ENCODE measurements at places on chromosomes 7 and 10.

DNA sequence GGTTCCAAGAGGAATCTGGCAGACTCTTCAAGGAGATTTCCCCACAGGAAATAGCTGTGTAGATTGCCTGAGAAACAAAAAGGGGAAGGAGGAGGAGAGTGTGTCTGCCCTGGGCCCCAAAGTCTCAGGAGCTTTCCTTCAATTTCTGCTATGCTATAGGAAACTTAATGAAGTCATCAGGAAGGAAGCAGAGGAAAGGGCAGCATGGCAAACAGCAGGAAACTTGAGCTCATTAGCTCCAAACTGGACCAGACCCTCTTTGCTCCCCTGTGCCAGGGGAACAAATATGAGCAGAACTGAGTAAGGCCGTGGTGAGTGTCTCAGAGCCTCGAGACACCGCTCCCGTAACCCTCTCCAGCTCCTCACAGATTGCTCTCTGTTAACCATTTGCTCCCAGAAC, 4.8 kb upstream of the KCNIP2 start:
- peak; percentile 80 for DNase-seq

DNA sequence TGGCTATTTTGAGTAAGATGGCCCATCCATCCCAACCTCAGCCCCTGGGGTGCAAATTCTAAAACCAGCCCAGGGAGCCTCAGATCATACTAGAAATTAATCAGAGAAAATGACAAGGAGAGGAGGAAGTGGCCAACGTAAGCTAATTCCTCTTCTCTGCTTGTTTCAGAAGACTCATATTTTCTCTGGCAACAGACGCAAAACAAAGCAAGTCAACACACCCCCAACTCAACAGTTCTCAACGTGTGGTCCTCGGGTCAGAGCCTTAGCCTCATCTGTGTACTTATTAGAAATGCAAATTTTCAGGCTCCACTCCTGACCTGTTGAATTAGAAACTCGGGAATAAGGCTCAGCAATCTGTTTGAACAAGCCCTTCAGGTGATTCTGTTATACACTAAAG, 413.9 kb upstream of the AUTS2 start:
- DNase-seq: no peak

GRCh38 chr7:72444026-72444776, 32.1 kb upstream of the CALN1 start:
- no peak for DNase-seq

DNA sequence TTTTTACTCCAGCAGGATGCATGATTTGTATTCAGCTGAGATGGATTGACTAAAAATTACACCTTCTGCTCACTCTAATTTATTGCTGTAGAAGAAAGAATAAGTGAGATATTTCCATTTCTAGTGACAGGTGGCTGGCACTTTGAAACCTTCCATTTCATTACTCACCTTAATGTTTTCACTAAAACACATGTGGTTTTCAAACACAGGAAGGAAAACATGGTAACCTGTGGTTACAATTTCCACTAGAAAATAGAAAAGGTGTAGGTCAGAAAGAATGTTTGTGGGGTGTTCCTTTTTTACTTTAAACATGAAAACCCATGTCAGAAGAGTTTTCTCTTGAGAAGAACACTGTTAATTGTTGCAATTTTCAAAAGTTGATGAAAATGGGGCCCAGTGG, 12.0 kb upstream of the PRKCQ start:
- no peak for DNase-seq

GRCh38 chr7:84157171-84157570, 37.4 kb downstream of the SEMA3A start:
- peak; percentile 32 for DNase-seq

GRCh38 chr7:151380199-151381097, 29.4 kb downstream of the WDR86 start:
- peak; percentile 73 for DNase-seq

GRCh38 chr10:61701706-61702105, 39.0 kb downstream of the CABCOCO1 start:
- DNase-seq: no peak

- DNase-seq: peak; percentile 62
Observed at GRCh38 chr10:72525277-72525676, 100.6 kb downstream of the MICU1 start.

DNA sequence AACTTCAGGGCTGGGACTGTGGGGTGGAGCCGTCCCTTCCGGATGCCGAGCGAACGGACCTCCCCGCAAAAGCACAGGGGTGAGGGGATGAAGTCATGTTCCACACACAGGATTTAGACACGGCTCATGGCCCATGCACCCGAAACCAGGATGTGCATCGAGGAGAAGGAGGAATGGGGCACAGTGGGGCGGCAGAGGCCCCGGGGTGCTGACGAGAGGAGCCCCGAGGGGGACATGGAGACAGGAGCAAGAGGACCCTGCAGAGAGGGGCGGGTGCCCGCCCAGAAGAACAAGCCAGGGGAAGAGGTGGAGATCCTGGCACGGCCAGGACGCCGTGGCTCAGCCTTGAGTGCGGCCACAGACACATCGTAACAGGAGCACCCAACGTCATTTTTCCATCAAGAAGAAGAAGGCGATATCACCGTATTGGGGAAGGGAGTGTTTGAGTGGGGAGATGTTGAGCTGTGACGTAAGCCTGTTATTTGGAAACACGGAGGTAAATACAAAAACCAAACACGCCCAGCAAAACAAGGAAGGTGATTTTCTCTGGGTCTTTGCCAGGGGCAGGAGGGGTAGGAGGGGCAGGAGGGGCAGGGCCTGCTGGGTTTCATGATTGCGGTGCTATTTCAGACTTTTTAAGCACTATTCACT, 25.3 kb upstream of the FOXL3 start:
- peak; percentile 90 for DNase-seq

GRCh38 chr7:105775580-105775979, 100.8 kb downstream of the ATXN7L1 start:
- no peak for DNase-seq

GRCh38 chr7:7207876-7208275, 25.5 kb downstream of the C1GALT1 start:
- DNase-seq: peak; percentile 9

GRCh38 chr7:42987648-42988214, 55.6 kb downstream of the MRPL32 start:
- no peak for DNase-seq

DNA sequence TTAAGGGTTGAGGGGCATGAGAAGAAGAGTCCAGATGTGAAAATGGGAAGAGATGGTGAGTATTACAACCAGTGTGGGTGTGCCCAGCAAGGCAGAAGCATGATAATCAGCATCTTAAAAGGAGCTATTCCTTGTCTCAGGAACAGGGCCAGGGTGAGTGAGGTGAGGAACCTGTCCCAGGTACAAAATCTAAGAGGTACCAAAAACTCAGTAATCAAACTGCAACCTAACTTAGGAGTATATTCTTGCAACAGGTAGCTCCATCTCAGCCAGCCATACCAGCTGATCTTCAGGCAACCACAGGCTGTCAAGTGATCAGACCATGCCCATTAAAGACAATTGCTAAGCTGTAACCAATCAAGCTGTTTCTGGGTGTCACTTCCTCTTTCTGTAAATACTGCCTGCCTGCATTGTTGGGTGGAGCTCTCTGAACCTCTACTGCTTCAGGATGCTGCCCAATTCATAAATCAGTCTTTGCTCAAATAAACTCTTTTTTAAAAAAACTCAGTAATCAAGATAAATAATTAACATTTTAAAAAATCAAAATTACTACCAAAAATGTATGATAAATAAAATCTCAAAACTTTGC, 7.4 kb downstream of the KEL start:
- no peak for DNase-seq

DNA sequence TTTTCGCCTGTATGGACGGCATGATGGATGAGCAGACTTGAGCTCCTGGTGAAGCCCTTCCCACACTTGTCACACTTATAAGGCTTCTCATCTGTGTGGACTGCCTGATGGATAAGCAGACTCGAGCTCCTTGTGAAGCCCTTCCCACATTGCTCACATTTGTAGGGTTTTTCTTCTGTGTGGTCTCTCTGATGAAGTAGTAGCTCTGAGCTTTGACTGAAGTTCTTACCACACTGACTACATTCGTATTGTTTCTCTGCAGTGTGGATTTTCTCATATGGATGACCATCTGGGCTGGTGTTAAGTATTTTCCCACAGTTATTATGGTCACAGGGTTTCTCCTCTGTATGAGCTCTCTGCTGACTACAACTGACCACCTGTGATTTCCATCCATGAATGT, 17.2 kb downstream of the ZNF239 start:
- DNase-seq: no peak

DNA sequence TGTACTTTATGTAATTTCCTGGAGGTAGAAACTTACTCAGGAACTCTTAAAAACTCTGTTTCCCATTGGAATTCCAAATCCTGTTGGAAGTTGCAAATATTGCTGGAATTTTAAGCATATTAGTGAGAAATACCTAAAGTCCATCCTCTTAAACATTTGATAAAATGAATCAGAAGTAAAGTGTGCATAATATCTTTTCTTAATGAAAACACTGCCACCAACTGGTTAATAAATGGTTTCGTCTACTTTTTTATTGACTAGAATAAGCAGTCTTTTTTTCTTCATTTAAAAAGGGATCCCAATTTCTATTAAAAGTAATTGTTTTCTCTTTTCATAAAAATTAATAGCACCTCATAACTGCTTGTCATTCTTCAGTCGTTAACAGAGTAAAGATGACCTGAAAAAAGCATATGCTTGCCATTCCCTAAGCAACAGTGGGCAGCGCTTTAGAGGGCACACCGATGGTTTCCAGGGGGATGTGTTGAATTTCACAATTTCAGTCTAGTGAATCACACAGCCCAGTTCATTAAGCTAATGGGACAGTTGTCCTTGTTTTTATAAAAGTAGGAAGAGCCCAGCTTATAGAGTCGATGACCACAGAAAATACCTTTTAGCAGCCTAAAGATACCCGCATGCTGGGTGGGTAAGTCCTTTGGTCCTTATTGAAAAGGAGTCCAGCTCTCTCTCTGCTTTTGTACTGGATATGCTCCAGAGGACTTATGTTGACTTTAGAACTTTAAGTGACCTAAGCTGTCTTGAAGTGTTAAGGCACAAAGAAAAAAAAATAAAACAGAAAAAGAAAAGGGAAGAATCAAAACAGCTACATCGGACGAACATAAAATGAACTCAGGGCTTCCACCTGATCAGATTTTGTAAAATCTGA, 28.5 kb downstream of the NPS start:
- DNase-seq: no peak

GRCh38 chr10:72802763-72803505, 90.6 kb upstream of the OIT3 start:
- peak; percentile 18 for DNase-seq

GRCh38 chr10:133214468-133215410, 15.3 kb upstream of the UTF1 start:
- DNase-seq: no peak

DNA sequence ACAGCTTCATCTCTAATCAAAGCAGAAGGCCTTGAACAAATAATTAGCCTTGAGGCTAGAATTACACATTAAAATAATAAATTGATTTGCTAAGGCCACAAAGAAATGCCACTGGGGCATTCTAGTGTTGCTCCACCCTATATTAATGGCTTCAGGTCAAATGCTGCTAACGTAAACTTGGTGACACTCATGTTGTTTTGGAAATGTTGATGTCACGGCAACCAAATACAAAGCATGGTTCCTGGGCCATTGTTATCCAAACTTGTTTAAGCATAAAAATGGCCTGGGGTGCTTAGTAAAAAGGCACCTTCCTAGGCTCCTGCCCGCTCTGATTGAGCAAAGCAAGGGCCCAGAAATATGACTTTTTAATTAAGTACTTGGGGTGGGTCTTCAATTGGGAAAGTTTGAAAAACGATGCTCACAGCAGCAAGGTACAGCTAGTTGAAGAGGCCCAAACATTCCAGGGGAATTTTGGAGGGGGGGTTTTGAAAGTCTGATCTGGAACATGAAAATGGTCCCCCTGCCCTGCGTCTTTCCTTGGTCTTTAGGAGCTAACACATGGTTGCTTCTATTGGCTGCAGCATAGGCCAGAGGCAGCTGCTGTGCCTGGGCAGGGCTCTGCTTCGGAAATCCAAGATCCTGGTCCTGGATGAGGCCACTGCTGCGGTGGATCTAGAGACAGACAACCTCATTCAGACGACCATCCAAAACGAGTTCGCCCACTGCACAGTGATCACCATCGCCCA, 67.8 kb downstream of the ABCC2 start:
- DNase-seq: no peak

DNA sequence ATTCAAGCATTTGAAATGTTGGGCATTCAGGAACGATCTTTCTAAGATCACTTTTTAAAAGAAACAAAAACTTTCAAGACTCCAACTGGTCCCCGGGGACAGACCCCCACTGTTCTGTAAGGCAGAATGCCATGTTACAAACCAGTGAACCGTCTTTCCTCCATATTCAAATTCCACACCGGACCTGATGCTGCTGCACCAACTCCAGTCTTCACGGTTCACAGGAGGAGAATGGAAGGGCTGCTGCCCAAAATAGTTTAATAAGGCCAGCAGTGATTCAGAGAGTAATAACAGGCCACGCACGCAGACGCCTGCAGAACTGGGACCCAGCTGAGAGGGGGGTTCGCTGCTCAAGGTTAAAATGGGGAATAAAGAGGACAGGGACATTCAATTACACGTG, 47.2 kb downstream of the OSBPL3 start:
- DNase-seq: no peak

GRCh38 chr10:43839973-43840372, 191.3 kb upstream of the ZNF32 start:
- no peak for DNase-seq

- DNase-seq: no peak
Observed at GRCh38 chr10:88974012-88974411, 16.6 kb upstream of the FAS start.

All from osteoblast (primary cell).